H9 (cell line): ENCODE measurements at places on chromosomes 2 and 18.

- no peak for DNase-seq
These were observed 86.8 kb upstream of the ST6GAL2 start for GRCh38 chr2:106972782-106973181.

DNA sequence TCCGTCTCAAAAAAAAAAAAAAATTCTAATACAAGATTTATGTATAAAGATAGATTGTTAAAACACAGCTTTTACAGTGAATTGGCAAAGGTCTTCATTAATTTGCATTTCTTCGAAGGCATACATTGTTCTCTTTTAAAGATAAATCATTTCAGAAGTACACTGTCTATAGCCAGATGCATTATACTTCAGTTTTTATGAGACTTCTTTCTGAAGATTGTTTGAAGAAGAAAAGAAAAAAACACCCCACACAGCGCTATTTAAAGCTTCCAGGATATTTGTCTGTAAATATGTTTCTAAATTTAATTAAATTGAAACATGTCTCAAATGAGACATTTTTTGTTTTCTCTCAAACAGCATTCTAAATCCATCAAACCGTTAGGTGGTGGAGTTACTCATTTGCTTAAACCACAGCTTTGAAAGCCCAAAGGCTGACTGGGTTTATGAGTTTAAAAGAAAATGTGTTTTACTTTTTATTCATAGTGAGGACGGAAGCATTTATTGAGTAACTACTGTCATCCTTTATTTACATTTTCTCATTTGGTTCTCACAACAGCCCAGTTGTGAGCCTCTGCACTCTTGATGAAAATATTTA lies 42.4 kb upstream of the C1GALT1C1L start:
- DNase-seq: no peak

GRCh38 chr2:9760902-9761228 lies 82.4 kb upstream of the TAF1B start:
- no peak for DNase-seq

GRCh38 chr2:161367675-161368074 lies 48.4 kb upstream of the TBR1 start:
- DNase-seq: no peak

DNA sequence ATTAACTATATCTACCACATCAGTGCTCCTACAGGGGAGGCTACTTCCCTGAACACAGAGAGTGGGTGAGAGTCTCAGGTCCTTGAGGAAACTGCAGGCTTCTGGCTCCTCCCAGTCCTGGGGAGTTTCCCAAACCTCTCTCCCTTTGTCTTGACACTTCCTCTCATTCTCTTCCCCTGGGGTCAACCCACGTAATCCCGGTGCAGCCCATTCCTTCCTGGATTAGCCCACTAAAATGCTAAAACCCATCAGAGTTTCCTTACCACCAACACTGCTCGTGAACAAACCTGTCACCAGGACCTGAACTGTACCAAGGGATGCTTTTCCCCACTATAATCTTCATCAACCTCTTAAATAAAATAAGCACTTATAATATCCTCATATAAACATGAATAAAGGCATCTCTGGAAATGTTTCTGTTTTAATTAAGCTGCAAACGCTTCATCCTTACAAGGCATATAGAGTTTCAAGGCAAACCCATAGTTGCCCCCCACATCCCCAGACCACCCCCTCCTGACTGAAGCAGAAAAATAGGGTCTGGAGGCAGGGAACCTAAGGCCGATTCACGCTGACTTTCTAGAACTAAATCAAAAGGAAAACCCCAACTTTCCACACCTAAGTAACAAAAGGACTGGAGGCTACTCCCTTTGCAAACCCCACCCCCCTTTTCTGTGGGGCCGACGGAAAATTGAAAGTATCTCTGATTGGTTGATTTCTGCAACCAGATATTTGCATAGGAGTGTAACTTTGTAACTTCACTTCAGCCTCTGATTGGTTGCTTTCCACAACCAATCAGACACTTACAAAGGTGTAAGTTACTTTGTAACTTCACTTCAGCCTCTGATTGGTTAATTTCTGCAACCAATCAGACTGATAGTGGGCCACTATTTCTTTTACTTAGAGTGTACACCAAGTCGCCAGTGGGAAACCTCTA lies 19.0 kb downstream of the TMSB10 start:
- peak; percentile 67 for DNase-seq
